ENCODE measurements at places on chromosomes 12 and 14. TPM values are rescaled to one million over a fixed set of nuclear protein-coding genes. Genes with fewer than 3 reads are reported as not detected.

Gene WDHD1
- total RNA-seq, result 9.4 TPM

GRCh38 chr12:19529951-19530636, 90.8 kb downstream of the AEBP2 start:
- peak overlapping the region; percentile 13 for H3K27ac ChIP-seq
- H3K27me3 ChIP-seq, result no peaks in the 10 kb centered on the region
- H3K4me1 ChIP-seq, result peaks cover 13% of the 10 kb centered on the region
- peak overlapping the region; percentile 8 for H3K4me3 ChIP-seq
- DNase-seq, result peak; percentile 80

- peak within 1 kb of the TSS; percentile 86 for H3K4me3 ChIP-seq
- H3K4me1 ChIP-seq, result peaks cover 52% of the 10 kb centered on the region
- H3K36me3 ChIP-seq, result peaks cover 12% of the 10 kb centered on the region
- H3K27me3 ChIP-seq, result no peaks in the 10 kb centered on the region
- peak; percentile 99 for DNase-seq
- peak within 1 kb of the TSS; percentile 95 for H3K27ac ChIP-seq
Observed at GRCh38 chr14:77028384-77029231, at the start of gene IRF2BPL. IRF2BPL (minus strand) TSS chr14:77028708; CDS start chr14:77027792, 916 bp downstream.

Gene TAS2R7
- total RNA-seq, result not detected

Gene RPGRIP1
- total RNA-seq, result under 0.01 TPM

DNA sequence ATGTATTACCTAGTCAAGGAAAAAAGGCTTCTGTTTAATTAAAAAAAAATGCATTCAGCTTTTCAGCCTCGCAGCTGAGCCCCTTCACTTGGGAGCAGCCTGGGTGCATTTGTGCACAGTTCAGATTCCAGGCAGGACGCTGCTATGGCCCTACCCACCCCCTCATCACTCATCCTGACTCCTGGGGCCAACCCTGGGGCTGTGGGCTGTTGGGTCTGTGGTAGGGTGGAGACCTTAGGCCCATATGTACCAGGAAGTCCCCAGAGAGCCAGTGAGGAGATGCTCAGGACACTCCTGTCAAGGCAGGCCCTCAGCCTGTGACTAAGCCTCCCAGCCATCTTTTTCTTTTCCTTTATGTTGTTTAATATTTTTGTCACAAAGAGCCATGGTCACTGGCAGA, 9.3 kb upstream of the CDCA4 start:
- no peaks in the 10 kb centered on the region for H3K36me3 ChIP-seq
- no peak overlapping the region for H3K27ac ChIP-seq
- no peak for DNase-seq
- no peak overlapping the region for H3K4me3 ChIP-seq

Gene MAP3K9
- under 0.01 TPM for total RNA-seq

GRCh38 chr12:109092497-109093021, 713 bp downstream of the ALKBH2 start:
- H3K27ac ChIP-seq, result peak overlapping the region; percentile 88
- peaks cover 20% of the 10 kb centered on the region for H3K36me3 ChIP-seq
- H3K4me1 ChIP-seq, result peaks cover 16% of the 10 kb centered on the region
- peak overlapping the region; percentile 77 for H3K4me3 ChIP-seq

DNA sequence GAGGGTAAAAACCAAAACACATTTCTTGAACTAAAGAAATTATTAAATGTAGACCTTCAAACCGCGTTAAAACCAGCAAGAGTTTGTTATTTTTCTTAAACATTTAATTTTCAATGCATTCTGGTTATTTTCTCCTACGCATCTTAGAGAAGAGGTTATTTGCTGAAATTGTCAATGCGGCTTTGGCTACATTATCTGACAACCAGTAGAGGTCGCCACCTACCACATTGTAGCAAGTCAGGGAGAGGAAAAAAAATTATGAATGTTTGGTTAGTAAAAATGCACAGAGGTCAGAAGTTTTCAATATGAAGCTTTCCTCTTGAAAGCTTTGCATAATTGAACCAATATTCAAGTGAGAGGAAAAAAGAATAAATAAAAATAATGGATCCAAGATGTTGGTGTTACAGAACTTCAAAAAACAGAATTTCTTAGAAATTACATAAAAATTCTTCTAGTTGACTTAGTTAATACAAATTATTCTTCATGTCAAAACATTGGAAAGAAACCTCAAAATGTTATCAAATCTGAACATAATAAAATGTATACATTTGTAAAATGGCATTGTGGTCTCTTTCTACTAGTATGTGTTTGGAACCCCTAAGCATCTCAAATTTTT, 159.4 kb upstream of the TMTC2 start:
- no peaks in the 10 kb centered on the region for H3K4me1 ChIP-seq
- DNase-seq, result no peak
- no peaks in the 10 kb centered on the region for H3K36me3 ChIP-seq
- H3K27ac ChIP-seq, result no peak overlapping the region
- H3K4me3 ChIP-seq, result no peak overlapping the region

- no peaks in the 10 kb centered on the region for H3K36me3 ChIP-seq
- DNase-seq, result no peak
- no peak overlapping the region for H3K4me3 ChIP-seq
- H3K27me3 ChIP-seq, result no peaks in the 10 kb centered on the region
- H3K27ac ChIP-seq, result no peak overlapping the region
Observed at GRCh38 chr14:94850309-94851211, 80.6 kb upstream of the GSC start.

GRCh38 chr12:1457901-1458300, 136.5 kb downstream of the FBXL14 start:
- no peak overlapping the region for H3K4me3 ChIP-seq
- DNase-seq, result no peak
- H3K27me3 ChIP-seq, result no peaks in the 10 kb centered on the region
- H3K36me3 ChIP-seq, result no peaks in the 10 kb centered on the region
- peak overlapping the region; percentile 72 for H3K27ac ChIP-seq

GRCh38 chr12:836952-837351, 84.6 kb downstream of the WNK1 start:
- peaks cover 11% of the 10 kb centered on the region for H3K36me3 ChIP-seq
- H3K27ac ChIP-seq, result no peak overlapping the region
- no peak overlapping the region for H3K4me3 ChIP-seq
- no peak for DNase-seq
- no peaks in the 10 kb centered on the region for H3K4me1 ChIP-seq

DNA sequence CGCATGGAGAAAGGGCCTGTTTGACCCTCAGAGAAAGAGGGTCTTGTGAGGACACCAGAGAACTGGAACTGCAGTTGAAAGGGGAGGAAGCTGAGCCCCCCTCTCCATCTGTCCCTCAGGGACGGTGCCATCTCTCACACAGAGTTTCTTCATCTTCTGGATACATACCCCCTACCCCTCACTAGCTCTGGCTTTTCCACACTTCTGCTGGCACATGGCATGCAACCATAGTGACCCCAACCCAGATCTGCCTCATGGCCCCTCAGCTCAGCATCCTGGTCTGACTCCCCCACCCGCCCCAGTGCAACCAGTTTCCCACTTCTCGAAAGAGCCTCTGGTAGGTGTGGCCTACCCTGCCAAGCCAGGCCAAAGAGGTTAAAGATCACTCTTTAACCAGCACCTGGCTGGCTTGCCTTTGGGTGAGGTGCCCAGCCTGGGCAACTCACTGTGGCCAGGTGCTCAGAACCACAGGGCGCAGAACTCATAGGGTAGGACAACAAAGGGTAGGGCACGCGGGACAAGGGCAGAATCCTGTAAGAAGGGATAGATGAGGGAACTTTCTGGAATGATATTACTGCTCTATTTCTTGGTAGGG, 25.8 kb downstream of the GALNT16 start:
- no peaks in the 10 kb centered on the region for H3K36me3 ChIP-seq
- H3K4me3 ChIP-seq, result no peak overlapping the region
- no peak for DNase-seq
- no peaks in the 10 kb centered on the region for H3K4me1 ChIP-seq

Gene PMCH
- not detected for total RNA-seq

Gene XPOT
- 208 TPM for total RNA-seq

DNA sequence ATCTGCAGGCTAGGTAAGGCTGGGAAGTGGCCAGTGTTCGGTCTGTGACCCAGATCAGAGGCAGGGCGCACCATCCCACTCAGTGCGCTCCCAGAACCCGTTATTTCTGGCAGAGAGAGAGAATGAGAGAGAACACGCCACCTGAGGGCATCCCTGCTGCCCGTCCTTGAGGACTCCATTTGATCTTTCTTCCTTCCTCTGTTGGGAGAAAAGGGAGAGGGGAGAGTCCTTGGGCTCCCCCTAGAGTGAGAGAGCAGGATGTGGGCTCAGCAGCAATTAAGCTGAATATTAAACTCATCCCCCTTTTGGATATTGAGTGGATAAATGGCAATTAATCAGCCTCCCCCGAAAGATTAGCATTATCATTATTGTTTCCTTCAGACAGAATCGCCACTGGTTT, 70.6 kb downstream of the IFT43 start:
- H3K4me3 ChIP-seq, result no peak overlapping the region
- H3K36me3 ChIP-seq, result peaks cover 4% of the 10 kb centered on the region
- H3K27me3 ChIP-seq, result no peaks in the 10 kb centered on the region

- no peaks in the 10 kb centered on the region for H3K4me1 ChIP-seq
- peak overlapping the region; percentile 51 for H3K27ac ChIP-seq
- H3K4me3 ChIP-seq, result no peak overlapping the region
- no peaks in the 10 kb centered on the region for H3K27me3 ChIP-seq
- peaks cover 26% of the 10 kb centered on the region for H3K36me3 ChIP-seq
- DNase-seq, result no peak
Observed at GRCh38 chr14:105449276-105450122, 25.1 kb upstream of the CRIP2 start.

DNA sequence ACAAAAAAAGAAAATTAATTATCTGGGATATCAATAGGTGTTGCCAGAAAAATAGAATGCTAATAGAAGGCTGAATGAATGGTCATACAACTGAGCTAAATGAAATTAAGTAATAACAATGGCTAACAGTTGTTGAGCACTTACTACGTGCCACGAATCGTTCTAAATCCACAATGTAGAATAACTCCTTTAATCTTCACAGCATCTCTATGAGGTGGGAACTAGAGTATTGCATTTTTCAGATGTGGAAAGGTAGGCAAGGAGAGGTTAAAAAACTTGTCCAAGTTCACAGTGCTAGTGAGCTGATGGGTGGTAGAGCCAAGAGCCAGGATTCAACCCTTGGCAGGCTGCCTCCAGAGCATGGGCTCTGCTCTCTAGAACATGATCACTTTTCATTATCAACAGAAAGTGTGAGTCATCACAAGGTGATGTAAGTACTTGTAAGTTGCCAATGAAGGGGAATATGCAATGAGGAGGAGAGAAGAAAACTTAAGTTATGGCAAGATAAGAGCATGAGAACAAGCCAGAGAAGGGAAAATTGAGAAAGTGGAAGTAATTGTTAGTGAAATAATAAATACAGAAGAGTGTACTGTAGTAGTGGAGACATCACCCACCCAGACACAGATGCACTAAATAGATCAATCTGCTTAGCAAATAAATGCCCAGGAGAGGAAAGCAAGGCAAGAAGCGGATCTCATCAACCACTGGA, 122.1 kb downstream of the PRKD1 start:
- no peaks in the 10 kb centered on the region for H3K36me3 ChIP-seq
- H3K27ac ChIP-seq, result no peak overlapping the region
- peaks cover 7% of the 10 kb centered on the region for H3K4me1 ChIP-seq
- DNase-seq, result peak; percentile 39

Gene DAO
- total RNA-seq, result not detected

GRCh38 chr12:47082283-47082682, 2.5 kb upstream of the AMIGO2 start:
- DNase-seq, result no peak
- H3K27me3 ChIP-seq, result no peaks in the 10 kb centered on the region
- H3K4me3 ChIP-seq, result no peak overlapping the region
- H3K27ac ChIP-seq, result peak overlapping the region; percentile 92

DNA sequence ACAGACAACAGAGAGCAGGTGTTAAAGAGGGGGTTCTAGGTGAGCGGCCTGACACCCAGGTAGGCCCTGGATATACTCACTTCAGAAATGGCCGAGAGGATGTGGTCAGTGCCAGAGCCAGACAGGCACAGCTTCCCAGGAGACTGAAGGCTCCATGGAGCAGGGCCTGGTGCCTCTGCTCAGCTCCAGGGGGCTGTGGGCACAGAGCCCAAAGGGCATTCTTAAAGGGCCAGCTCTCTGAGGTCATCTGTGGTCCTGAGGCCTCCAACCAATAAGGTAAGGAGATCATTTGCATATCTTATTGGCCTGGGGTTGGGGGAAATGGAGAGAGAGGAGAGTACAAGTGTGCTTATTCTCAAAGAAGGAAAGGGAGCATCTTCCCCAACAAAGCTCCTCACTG, 9.7 kb upstream of the PCK2 start:
- H3K4me3 ChIP-seq, result no peak overlapping the region
- peaks cover 5% of the 10 kb centered on the region for H3K4me1 ChIP-seq
- no peak overlapping the region for H3K27ac ChIP-seq
- H3K27me3 ChIP-seq, result peaks cover 34% of the 10 kb centered on the region
- H3K36me3 ChIP-seq, result no peaks in the 10 kb centered on the region

Gene AQP2
- not detected for total RNA-seq

Gene SIX6
- not detected for total RNA-seq

Gene CCDC177
- not detected for total RNA-seq

GRCh38 chr14:68884031-68885030, 91.5 kb upstream of the ZFP36L1 start:
- no peaks in the 10 kb centered on the region for H3K27me3 ChIP-seq
- DNase-seq, result peak; percentile 99
- H3K36me3 ChIP-seq, result peaks cover 98% of the 10 kb centered on the region
- peak overlapping the region; percentile 83 for H3K27ac ChIP-seq

DNA sequence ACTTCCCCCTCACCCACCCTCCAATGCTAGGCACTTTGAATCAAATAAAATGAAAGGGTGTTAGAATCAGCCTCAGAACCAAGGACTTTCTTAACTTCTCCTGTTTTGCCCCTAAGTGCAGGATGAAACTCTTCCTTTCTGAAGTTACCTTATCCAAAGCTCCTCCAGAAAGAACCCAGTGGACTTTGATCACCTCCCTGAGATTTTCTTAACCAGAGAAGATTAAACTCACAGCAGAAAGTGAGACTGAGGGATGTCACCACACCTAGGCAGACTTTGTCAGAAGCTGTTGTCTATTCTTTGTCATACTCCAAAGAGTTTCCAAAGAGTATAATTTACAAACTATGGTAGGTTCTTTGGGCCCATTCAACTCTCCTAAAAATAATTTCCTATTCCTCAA, 14.2 kb upstream of the RNASE3 start:
- no peaks in the 10 kb centered on the region for H3K4me1 ChIP-seq
- no peaks in the 10 kb centered on the region for H3K27me3 ChIP-seq
- no peak overlapping the region for H3K27ac ChIP-seq
